ENCODE measurements at places on chromosomes 2 and 18. TPM values are rescaled to one million over a fixed set of nuclear protein-coding genes. Genes with fewer than 3 reads are reported as not detected.

Gene CIAO1
- total RNA-seq: 109 TPM

- DNase-seq: no peak
These were observed 17.1 kb downstream of the PKP4 start for GRCh38 chr2:158473719-158474392.

DNA sequence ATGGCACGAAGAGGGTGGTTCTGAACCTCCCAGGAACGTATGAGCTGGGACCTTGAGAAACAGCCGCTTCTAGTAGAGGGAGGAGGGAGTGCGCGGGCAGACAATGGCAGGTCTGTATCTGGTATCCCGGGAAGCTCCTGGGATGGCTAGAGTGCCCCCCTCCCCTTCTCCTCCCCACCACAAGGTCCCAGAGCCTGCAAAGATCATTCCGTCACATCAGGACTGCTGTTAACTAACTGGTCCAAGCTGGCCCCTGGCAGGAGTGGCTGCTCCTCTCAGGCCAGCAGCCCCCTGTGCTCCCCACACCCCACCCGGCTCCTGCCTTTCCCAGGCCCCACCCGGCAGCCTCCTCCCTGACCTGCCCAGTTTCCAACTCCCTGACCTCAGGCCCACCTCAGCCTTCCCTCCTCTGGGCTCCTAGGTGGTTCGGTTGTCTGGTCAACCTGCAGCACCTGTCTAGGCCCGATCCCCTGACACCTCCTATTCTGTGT lies 75.0 kb downstream of the TPO start:
- DNase-seq: no peak

GRCh38 chr2:195304310-195304709 lies 352.7 kb upstream of the SLC39A10 start:
- no peak for DNase-seq

Data from activated T-cell treated with anti-CD3 and anti-CD28 coated beads, Interleukin-2, amount 50 U/mL, for 4 hours (primary cell).